Fibroblast of skin of left quadriceps (primary cell): ENCODE measurements at places on chromosomes 13 and 19.

DNA sequence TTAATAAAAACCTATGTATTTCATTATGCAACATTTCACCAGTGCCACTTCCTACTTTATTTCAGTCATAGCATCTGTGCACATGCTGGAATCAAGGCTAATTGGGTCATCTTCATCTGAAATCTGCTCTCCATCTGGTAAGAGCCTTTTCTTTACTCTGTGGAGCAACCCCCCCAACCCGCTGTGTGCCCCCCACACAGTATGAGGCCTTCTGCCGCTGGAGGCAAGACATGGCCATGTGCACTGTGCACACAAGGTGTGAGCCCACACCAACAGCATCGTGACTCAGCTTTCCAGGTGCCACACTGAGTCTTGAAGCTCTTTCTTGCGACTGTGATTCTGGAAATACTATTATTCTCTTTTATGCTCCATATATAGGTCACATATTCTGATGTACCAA, 471.0 kb downstream of the TBC1D4 start:
- no peak for DNase-seq

- peak; percentile 46 for DNase-seq
Observed at GRCh38 chr13:99275093-99275469, 16.9 kb upstream of the GPR18 start.

DNA sequence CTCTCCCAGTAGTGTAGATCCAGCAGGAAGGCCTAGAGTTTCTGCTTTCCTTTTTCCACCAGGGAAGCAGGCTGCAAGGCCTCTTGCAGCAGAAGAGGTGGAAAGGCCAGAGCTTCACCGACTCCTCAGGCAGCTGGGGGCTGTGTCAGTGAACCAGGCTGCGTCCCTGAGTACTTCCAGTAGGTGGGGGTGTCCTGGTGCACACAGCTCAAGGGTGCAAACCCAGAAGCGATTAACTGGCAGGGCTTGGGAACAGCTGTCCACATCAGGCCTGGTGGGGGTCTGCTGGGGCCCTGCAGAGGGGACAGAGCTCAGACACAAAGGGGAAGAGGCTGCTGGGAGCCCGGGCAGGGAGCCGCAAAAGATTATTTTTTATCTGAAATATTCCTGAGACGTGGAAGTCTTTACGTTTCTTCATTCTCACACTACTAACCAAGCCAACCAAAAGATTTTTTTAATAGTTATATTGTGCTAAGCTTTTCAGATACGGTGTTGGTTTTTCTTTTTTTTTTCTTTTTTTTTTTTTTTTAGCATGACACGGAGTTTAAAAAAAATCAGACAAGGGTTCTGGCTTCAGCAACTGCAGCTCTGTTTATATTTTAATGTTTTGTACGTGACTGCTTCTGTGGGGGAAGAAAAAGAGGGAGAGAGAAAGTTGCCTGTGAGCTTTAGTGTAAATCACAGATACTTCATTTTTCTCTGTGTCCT, 11.0 kb downstream of the TSHZ3 start:
- DNase-seq = no peak

- DNase-seq = no peak
Observed at GRCh38 chr13:79749566-79749965, 268.6 kb downstream of the NDFIP2 start.

- no peak for DNase-seq
Observed at GRCh38 chr13:113746143-113746525, 12.9 kb upstream of the TMEM255B start.

GRCh38 chr19:41350735-41351338, 2.9 kb downstream of the TGFB1 start:
- DNase-seq = no peak

DNA sequence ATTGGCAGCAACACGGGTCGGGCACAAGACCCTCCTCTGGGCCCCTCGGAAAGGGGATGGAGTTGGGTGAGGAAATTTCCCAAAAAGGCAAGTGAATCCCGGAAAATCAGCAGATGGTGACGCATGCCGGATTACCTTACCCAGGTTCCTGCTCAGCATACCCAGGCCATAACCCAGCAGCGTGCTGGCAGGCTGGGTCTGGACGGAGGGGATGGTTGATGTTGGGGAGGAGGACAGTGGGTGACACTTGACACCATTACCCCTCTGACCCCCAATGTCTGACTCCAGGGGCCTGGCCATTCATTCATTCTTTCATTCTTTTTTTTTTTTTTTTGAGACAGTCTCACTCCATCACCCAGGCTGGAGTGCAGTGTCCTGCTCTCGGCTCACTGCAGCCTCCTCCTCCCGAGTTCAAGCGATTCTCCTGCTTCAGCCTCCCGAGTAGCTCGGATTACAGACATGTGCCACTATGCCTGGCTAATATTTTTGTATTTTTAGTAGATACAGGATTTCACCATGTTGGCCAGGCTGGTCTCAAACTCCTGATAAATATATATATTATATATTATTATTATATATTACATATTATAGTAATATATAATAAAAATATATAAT, 799 bp downstream of the PVR start:
- no peak for DNase-seq

- peak; percentile 14 for DNase-seq
Observed at GRCh38 chr13:62320129-62321108, 904.8 kb upstream of the PCDH20 start.

- DNase-seq = no peak
Observed at GRCh38 chr13:32041429-32041828, 9.9 kb downstream of the FRY start.

GRCh38 chr13:76799696-76800095, 86.5 kb downstream of the KCTD12 start:
- no peak for DNase-seq

DNA sequence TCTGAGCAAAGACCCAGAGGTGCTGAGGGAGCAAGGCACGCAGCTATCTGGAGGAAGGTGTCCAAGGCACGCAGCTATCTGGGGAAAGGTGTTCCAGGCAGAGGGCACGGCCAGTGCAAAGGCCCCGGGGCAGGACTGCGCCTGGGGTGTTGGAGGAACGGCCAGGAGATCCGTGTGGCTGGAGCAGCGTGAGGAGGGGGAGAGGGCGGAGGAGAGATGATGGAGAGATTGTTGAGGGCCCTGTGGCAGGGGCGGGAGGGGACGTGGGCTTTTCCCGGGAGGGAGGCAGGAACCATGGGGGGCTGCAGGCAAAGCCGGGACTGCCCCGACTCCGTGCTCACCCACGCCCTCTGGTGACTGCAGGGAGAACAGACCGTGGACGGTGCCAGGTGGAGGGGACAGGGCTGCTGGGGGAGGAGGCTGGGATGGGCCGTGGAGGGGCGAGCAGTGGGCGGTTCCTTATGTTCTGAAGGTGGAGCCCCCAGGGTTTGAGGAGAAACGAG, 13.3 kb upstream of the MISP start:
- no peak for DNase-seq

DNA sequence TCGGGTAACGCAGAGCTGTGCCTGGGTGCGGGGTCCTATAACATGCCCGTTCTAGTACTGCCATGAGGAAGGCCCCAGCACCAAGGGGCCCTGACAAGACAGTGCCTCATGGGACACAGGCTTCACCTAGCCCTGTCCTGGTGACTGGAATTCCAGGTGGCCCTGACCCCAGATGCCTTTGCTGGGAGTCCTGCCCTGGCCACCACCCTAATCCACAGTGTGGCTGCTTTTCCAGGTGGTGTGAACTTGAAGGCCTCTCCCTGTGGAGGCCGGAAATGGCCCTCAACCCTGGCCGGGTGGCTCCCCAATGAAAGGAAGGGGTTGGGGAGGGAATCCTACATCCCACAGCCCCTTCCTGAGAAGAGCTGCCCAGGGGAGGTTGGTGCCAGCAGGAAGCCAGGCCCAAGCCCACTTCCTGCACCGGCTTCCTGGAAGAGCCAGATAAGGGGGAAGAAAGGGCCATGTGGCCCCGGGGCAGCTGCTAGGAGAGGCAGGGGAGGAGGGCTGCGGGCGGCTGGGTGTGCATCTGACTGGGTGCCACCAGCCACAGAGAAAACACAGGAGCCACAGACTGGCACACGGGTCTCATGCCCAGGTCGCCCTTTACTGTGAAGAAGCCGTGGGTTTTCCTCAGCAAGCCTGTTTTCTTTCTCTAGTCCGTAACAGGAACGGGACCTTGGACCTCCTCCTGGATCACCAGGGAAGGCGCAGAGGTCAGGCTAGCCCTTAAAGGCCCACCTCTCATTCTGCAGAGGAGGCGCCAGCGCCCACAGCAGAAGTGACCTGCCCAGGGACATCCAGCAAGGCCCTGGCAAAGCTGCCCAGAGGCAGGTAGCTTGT, 4.7 kb downstream of the LSM4 start:
- DNase-seq = no peak

GRCh38 chr13:38981096-38981495, 9.5 kb downstream of the STOML3 start:
- no peak for DNase-seq

DNA sequence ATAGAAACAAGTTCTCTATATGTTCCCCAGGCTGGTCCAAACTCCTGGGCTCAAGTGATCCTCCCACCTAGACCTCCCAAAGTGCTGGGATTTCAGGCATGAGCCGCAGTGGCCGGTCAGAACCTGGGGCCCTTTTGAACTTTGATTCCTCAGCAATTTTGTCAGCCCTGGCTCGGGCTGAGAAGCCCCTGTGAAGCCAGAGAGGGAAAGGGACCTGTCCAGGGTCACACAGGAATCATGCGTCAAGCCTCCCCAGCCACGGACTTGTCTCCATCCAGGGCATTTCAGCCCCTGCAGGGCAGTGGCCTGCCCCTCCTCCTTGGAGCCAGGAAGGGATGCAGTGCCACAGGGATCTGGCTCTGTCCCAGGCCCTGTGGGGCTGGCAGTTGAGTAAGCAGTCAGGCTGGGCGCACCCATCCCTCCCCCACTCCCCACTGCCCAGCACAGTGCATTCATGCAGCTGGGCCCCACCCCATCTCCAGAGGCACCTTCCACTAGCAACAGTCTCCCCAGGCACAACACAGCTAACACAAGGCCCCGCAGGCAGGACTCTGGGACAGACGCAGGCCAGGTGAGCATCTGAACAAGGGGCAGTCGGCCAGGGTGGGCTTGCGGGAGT, at the start of gene CAPS:
CAPS (plus strand) TSS at position 516 of the 619 bp plus-strand sequence. CDS start 153 bp downstream, outside the sequence.
- DNase-seq = no peak

- no peak for DNase-seq
Observed at GRCh38 chr13:43799191-43799590, 12.4 kb upstream of the ENOX1 start.

GRCh38 chr19:5067678-5068077, 98.8 kb downstream of the KDM4B start:
- no peak for DNase-seq

GRCh38 chr19:12837225-12837624, 1.1 kb upstream of the MAST1 start:
- no peak for DNase-seq

GRCh38 chr13:40776232-40776631, 5.2 kb upstream of the MRPS31 start:
- DNase-seq = no peak

GRCh38 chr13:42109957-42110356, 61.5 kb downstream of the DGKH start:
- no peak for DNase-seq
